ENCODE measurements at places on chromosomes 6 and 20. TPM values are rescaled to one million over a fixed set of nuclear protein-coding genes. Genes with fewer than 3 reads are reported as not detected.

GRCh38 chr6:12295558-12296254 lies 5.5 kb downstream of the EDN1 start:
- no peak for DNase-seq

- no peak for DNase-seq
Measured at GRCh38 chr20:14991023-14991422, 653.6 kb upstream of the FLRT3 start.

DNA sequence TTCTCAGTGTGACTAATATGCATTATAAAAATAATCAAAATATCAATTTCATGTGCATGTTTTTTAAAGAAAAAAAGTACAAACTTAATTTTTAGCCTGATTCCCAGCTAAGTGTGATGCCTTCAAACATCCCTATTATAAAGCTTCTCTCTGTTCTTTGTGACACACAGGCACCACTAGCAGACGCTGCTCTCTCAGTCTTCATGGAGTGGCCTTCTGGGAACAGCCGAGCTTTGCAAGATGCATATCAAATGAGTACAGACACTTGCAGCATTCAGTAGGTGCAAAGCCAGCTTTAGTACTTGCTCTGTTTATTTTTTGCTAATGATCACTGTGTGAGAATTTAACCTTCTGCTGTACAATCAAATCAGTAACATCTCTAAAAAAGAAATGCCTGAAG lies 340.0 kb downstream of the ADGRB3 start:
- no peak for DNase-seq

- no peak for DNase-seq
Measured at GRCh38 chr6:29603930-29604329, 19.0 kb downstream of the OR2H2 start.

- DNase-seq = no peak
Measured at GRCh38 chr6:24441599-24441904, 38.8 kb downstream of the MRS2 start.

GRCh38 chr6:89273816-89274215 lies 41.3 kb downstream of the GABRR2 start:
- DNase-seq = no peak

The PNPLA1 gene
- polyA plus RNA-seq = 3.3 TPM

The PSORS1C2 gene
- 0.04 TPM for polyA plus RNA-seq

DNA sequence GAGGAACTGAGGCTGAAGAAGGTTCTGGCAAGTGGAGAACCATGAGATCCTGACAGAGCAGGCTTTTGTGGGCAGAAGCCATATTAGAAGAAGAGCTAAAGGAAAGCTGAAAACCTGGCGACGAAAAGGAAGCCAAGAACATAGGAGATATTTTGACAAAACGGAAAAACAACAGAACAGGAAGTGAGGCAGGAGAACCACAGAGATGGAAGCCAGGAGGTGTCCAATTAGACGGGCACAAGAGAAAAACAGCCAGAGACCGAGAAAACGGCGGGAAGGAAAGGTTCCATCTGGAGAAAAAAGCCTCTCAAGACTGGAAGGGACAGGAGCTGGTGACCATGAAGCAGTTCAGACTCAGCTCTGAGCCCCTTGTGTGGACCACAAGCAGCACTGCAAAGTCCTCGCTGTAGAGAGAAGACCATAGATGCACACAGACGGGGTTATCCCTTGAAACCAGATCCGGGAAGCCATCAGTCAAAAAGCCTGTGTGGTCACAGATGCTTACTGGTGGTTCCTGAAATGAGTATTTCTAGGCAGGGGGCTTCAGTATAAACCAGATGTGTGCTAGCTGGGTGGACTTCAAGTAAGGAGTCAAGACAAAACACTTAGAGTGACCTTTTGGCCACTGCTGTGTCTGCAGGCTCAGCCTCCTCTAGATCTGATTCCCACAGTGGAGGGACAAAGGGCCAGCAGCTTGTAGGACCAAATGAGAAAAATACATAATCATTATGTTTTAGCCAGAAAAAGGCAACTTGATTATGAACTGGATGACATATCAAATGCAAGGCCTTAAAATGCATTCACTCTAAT lies 30.7 kb downstream of the SSR1 start:
- no peak for DNase-seq

GRCh38 chr6:111521497-111522270 lies 38.7 kb upstream of the REV3L start:
- DNase-seq = no peak

The GNAS-AS1 gene
- 0.40 TPM for polyA plus RNA-seq

GRCh38 chr20:53841741-53842140 lies 228.7 kb downstream of the BCAS1 start:
- no peak for DNase-seq

The PBOV1 gene
- polyA plus RNA-seq = not detected

The TBX18 gene
- polyA plus RNA-seq = 0.43 TPM

GRCh38 chr20:17463711-17464110 lies 67.5 kb downstream of the BFSP1 start:
- no peak for DNase-seq

- DNase-seq = peak; percentile 20
Measured at GRCh38 chr6:166286839-166287271, 21.3 kb downstream of the PRR18 start.

- no peak for DNase-seq
Measured at GRCh38 chr20:38825901-38826625, 20.6 kb downstream of the PPP1R16B start.

- no peak for DNase-seq
Measured at GRCh38 chr6:170444811-170445211, 108.3 kb downstream of the PSMB1 start.

The CNR1 gene
- 14.8 TPM for polyA plus RNA-seq

The KCNQ5 gene
- 3.4 TPM for polyA plus RNA-seq

DNA sequence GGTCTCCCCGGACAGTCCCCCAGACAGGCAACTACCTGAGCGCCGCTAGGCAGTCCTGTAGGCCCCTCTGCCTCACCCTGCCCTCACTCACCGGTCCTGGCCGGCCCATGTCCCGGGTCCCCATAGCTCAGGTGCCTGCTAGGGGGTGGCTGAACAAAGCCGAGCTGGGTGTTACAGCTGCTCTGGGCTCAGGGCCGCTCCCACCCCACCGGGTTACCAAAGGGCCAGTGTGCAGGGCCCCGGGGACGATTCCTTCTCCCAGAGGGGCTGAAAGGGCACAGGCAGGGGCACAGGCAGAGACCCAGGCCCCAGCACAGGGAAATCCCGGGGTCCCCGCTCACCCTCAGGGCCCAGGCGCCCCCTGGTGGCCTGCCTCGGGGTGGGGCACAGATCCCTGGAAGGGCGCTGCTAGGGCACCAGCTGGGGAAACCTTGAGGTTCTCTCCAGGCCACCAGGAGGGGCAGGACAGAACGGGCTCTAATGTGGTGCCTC lies 118.4 kb downstream of the GRM4 start:
- DNase-seq = peak; percentile 16

Measured in large intestine (tissue), 12 donors.